ENCODE measurements at places on chromosomes 1 and 21.
A peak's percentile ranks its signal among the peaks of the same experiment; 100 is the strongest.

- no peak for DNase-seq
Measured at GRCh38 chr21:43809853-43810504, 20.6 kb downstream of the RRP1 start.

DNA sequence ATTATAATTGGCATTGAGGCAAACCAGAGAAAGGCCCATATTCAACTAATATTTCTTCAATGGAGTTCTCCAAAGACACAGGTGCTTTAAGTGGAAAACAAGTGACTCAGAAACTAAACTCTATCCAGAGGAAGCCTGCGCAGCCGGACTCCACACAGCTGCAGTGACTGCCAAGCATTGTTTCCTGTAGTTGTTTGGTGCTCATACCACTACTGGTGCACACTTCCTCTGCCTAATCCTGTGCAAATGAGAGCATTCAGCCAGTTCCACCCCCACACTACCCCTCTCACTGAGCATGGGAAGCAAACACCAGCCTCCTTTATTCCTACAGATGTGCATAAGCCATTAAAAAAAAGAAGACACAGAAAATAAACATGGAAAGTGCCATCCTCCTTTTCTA is 102.9 kb downstream of the VAV3 start:
- no peak for DNase-seq

- DNase-seq = no peak
Measured at GRCh38 chr1:48654606-48655210, 122.0 kb downstream of the BEND5 start.

- no peak for DNase-seq
Measured at GRCh38 chr1:94104127-94104684, 16.7 kb downstream of the ABCA4 start.

GRCh38 chr1:33791251-33791650 is 72.6 kb upstream of the HMGB4 start:
- no peak for DNase-seq

DNA sequence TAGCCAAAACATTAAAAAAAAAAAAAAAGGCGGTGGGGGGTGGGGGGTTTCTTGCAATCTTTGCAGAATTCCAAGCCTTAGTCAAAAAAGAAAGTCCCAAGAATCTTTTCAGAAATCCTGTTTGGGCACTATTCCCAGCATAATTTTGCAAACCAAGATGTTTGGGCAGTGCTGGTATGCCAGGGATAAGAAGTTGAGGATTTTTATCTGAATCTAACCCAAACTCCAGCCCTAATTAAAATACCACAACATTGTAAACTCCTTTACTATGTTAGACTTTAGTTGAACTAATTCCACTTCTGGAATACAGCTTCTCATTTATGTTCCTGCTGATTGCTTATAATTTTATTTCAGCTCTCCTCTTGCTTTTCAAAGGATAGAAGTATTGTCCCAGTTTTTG is 504.1 kb upstream of the ADGRL2 start:
- no peak for DNase-seq

DNA sequence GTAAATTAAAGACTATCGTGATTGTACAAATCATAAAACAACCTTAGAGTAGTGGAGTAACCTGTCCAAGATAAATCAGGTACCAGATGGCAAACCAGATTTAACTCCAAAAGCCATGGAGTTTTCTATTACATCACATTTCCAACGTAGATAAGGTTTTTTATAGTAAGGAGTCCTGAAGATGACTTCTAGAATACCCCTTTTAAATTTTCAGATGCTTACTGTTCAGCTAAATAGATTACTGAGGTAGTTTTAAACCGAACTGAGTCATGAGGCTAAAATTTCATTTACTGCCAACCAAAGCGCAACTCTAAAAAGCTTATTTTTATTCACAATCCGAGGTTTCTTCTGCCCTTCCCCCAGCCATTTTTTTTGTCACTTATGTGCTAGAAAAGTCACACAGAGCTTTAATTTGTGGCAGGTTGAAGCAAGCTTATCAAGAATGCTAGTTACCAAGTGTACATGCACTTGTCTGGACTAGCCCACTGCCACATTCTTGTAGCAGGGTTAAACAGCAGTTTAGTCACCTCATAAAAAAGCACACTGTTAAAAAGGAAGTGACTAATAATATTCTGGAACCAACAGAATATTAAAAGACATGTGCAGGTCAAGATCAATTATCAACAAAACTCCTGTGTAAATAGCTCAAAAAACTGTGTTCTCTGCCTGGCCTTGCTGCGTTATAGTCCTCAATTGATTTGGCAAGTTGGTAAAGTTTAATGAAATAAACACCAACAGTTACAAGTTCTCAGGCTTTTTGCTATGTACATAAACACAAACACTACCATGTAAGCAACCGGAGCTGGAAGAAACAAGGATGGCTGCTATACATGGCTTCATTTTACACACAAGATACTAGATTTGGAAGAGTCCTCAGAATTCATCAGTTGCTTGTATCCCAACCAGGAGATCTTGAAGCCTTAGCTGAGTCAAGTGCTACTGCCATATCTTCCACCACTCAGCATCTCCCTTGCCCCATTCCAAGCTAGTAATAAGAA is 180.3 kb upstream of the DMRTA2 start:
- DNase-seq = peak; percentile 77

- no peak for DNase-seq
Measured at GRCh38 chr1:184945029-184945428, 29.3 kb downstream of the NIBAN1 start.

- no peak for DNase-seq
Measured at GRCh38 chr1:55445416-55445815, 230.3 kb upstream of the USP24 start.

GRCh38 chr1:90155721-90156487 is 161.0 kb downstream of the ZNF326 start:
- no peak for DNase-seq

GRCh38 chr1:216528816-216529215 is 105.6 kb upstream of the USH2A start:
- no peak for DNase-seq

DNA sequence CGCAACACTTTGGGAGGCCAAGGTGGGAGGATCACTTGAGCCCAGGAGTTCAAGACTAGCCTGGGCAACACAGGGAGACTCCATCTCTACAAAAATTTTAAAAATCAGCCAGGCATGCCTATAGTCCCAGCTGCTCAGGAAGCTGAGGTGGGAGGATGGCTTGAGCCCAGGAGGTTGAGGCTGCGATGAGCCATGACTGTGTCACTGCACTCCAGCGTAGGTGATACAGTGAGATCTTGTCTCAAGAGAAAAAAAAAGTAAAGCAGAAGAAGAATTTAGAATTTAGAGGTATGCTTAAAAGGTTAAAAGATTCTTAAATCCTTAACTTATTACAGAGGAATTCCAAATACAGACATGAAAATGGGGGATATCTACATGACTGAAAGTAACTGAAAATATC is 79.5 kb downstream of the SMYD3 start:
- peak; percentile 83 for DNase-seq

- no peak for DNase-seq
Measured at GRCh38 chr1:200505257-200505656, 95.4 kb upstream of the ZNF281 start.

- DNase-seq = peak; percentile 64
Measured at GRCh38 chr1:171422511-171422910, 62.8 kb upstream of the PRRC2C start.

- DNase-seq = no peak
Measured at GRCh38 chr1:113780374-113781146, 21.3 kb upstream of the PHTF1 start.

GRCh38 chr1:15966081-15966955 is 9.6 kb downstream of the ZBTB17 start:
- DNase-seq = peak; percentile 60

DNA sequence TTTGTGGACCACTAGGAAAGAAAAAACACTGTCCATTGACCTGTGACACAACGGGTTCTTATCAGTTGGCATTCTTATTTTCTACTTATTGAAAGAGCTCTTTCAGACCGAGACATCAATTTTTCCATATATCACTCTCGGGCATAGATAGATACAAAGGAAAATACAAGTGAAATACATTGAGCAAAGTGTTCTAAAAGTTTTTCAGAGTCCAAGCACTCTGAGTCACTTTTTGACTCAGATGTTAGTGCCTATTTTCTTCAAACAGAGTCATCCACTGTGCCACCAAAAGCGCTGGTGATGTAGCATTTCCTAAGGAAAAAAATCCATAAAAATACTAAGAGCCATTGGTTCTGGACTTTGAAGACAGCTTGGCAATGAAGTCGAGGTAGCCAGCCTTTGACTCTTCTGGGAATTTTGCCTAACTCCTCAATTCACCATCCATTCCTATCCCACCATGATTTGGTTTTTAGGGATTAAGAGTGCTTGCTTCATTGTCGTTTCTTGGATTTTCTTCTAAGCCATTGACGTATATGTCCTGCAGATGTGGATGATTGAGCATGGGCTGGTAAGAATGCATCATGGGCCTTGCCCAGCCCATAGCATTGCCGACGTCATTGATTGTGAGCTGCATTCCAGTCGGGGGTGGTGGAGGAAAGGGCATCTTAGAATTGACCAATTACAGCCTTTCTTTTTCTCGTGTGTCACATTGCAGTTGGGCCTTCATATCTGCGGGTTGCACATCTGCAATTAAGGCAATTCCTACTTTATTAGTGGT is 10.6 kb downstream of the GALNT2 start:
- peak; percentile 75 for DNase-seq

DNA sequence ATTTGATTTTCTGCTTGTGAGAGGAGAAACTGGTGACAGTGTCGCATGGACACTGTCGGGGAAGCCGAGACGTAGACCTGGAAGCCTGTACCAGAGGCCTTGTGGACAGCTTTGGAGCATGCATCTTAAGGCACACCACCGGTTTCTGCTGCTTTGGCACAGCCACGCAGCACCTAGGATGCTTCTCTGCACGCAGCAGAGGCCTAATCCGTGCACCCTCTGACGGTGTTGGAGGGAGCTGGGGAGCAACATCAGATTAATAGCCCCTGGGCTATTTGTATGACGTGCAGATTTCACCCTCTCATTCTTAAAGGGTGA is 30.3 kb downstream of the TEX35 start:
- DNase-seq = peak; percentile 64

GRCh38 chr1:245648749-245649522 is 494.2 kb downstream of the KIF26B start:
- no peak for DNase-seq
